ENCODE measurements at places on chromosomes 5 and 9. TPM values are rescaled to one million over a fixed set of nuclear protein-coding genes. Genes with fewer than 3 reads are reported as not detected.

- no peak for DNase-seq
- H3K27me3 ChIP-seq = no peaks in the 10 kb centered on the region
- H3K27ac ChIP-seq = no peak overlapping the region
- no peaks in the 10 kb centered on the region for H3K36me3 ChIP-seq
- H3K4me1 ChIP-seq = no peaks in the 10 kb centered on the region
Observed at GRCh38 chr9:99071313-99072039, 33.4 kb upstream of the TGFBR1 start.

DNA sequence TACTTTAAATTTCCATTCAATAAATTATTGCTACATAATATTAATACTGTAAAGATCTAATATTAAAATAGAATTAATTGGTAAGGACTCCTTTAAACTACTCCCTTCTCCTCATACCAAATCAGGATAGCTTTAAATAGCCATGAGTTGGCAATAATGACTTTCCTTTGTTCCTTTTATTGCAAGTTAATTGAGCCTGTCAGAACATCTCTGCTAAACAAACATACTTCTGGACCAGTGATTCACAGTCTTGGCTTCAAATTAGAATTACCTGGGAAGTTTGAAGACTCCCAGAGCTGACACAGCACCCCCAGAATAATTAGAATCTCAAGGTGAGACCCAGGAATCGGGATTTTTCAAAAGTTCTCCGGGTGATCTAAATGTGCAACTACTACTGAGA lies 18.7 kb downstream of the C5orf58 start:
- H3K27me3 ChIP-seq = no peaks in the 10 kb centered on the region
- H3K4me1 ChIP-seq = no peaks in the 10 kb centered on the region
- H3K36me3 ChIP-seq = no peaks in the 10 kb centered on the region
- no peak for DNase-seq
- H3K27ac ChIP-seq = no peak overlapping the region

DNA sequence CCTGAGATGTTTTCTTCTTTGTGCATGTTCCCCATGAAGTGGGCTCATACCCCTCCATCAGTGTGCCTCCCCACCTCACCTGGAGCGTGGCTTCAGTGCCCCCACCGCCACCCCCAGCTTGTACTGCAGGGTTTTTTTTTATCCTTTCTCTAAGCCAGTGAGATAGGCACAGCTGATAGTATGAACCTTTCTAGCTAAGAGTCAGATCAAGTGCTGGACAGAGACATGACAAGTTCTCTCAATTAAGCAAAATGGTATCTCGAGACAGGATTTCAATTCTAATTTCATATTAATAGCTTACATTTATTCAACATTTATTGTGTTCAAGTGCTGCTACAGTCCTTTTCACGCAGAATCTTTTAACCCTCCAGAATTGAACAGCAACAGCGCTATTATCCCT lies 55.7 kb downstream of the NDFIP1 start:
- no peak for DNase-seq
- no peaks in the 10 kb centered on the region for H3K27me3 ChIP-seq
- H3K4me1 ChIP-seq = peaks cover 2% of the 10 kb centered on the region

- H3K27ac ChIP-seq = no peak overlapping the region
- H3K4me3 ChIP-seq = no peak overlapping the region
- H3K36me3 ChIP-seq = no peaks in the 10 kb centered on the region
Observed at GRCh38 chr9:85056203-85056572, 386.7 kb downstream of the NTRK2 start.

DNA sequence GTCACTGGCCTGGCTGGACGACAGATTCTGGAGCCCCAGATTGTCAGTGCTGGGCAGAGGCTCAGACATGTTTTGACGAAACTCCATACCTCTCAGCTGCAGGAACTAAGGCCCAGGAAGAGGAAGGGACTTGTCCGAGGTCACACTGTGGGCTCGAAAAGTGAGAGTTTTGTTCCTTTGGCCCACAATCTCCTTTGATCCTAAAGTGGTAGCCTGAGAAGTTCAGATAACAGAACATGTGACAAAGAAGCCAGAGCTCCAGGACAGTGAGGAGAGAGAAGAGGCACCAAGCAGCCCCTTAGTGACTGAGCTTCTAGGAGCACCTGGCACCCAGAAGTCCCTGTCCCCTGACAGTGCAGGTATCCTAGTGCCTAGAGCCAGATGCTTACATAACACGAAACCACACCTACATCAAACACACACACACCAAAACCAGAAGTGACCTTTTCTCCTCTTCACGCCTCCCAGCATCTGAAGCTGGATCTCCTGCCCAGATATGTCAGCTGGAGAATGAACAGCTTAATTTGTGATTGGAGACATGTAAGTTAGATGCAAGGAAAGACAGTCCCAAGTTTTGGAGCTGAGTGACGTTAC lies 88.9 kb downstream of the ADRB2 start:
- H3K4me1 ChIP-seq = peaks cover 13% of the 10 kb centered on the region
- no peaks in the 10 kb centered on the region for H3K27me3 ChIP-seq
- no peaks in the 10 kb centered on the region for H3K36me3 ChIP-seq
- no peak overlapping the region for H3K27ac ChIP-seq

GRCh38 chr9:78074385-78075291 lies 43.0 kb upstream of the GNAQ start:
- H3K27me3 ChIP-seq = no peaks in the 10 kb centered on the region
- H3K36me3 ChIP-seq = no peaks in the 10 kb centered on the region
- peaks cover 4% of the 10 kb centered on the region for H3K4me1 ChIP-seq
- no peak overlapping the region for H3K27ac ChIP-seq

GRCh38 chr9:18500451-18500850 lies 26.5 kb downstream of the ADAMTSL1 start:
- no peaks in the 10 kb centered on the region for H3K27me3 ChIP-seq
- no peak overlapping the region for H3K27ac ChIP-seq
- H3K36me3 ChIP-seq = no peaks in the 10 kb centered on the region
- no peak overlapping the region for H3K4me3 ChIP-seq

DNA sequence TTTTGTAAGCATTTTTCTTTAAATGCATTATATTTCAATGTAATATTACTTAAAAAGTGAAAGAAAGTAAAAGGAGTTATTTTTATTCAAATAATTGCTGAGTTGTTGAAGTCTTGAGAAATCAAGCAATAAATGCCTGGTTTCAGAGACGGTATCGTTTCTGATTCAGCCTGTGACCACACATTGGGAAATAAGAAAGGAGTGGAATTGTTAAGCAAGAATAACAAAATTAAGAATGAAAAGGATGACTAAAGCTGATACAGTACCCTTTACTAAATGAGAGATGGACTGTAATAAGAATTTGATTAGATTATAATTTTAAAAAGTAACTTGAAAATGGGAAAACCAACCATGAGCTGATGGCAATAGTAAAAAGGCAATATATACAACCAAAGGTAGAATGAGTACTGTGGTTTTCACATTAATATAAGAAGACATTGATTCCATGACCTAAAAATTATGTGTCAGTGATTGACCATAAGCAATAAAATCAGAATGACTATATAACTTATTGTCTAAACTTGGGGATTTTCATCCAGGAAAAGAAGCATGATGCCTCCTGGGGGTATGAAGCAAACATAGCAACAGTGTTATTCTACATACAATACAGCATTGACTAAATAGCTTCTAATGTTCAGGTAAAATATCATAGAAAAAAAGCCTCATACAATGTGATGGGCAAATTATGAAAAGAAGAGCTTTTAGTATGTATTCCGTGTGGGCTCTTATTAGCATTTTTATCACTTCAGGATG lies 101.9 kb upstream of the PRDM9 start:
- H3K27ac ChIP-seq = no peak overlapping the region
- no peak overlapping the region for H3K4me3 ChIP-seq
- DNase-seq = no peak
- no peaks in the 10 kb centered on the region for H3K4me1 ChIP-seq
- H3K27me3 ChIP-seq = no peaks in the 10 kb centered on the region

DNA sequence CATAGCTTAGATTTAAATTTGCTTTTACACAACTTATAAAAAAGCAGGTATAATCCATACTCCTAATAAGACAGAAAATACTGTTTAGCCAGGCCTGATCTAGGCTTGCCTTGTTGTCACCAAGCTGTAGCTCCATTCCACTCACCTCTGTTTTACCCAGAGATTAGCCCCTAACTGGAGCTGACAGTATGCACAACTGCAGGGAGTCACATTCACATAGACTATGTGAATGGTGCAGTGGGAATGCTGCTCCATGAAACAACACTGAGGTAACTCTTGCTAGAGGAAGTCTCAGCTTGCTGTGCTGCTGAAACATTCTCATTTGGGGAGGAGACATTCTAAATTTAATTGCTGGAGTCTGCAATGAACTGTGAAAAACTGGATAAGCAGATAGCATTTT lies 209.1 kb downstream of the TMEM232 start:
- DNase-seq = no peak
- no peaks in the 10 kb centered on the region for H3K4me1 ChIP-seq
- H3K4me3 ChIP-seq = no peak overlapping the region
- no peak overlapping the region for H3K27ac ChIP-seq
- no peaks in the 10 kb centered on the region for H3K27me3 ChIP-seq
- H3K36me3 ChIP-seq = no peaks in the 10 kb centered on the region

Gene TRPM6
- total RNA-seq = 0.78 TPM

DNA sequence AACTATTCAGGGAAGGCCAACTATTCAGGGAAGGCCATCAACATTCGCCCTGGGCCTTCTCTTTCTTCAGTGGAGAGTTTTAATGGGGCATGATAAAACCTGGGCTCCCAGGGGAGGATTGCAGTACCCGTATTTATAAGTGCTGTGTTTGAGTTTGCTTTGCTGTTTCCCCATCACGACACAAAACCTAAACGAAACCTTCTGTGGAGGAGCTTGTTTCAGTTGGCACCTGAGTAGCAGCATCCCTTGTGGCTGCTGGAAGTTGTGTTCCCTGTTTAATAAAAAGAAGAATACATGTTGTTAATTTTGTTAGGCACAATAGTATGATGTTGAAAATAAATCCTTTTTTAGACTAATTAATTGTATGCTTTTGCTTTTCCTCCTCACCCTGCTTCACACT lies 8.3 kb downstream of the WDR31 start:
- no peak for DNase-seq
- H3K27ac ChIP-seq = no peak overlapping the region
- H3K4me1 ChIP-seq = no peaks in the 10 kb centered on the region
- peaks cover 7% of the 10 kb centered on the region for H3K36me3 ChIP-seq
- no peaks in the 10 kb centered on the region for H3K27me3 ChIP-seq
- no peak overlapping the region for H3K4me3 ChIP-seq

Gene CCDC69
- 13.5 TPM for total RNA-seq

DNA sequence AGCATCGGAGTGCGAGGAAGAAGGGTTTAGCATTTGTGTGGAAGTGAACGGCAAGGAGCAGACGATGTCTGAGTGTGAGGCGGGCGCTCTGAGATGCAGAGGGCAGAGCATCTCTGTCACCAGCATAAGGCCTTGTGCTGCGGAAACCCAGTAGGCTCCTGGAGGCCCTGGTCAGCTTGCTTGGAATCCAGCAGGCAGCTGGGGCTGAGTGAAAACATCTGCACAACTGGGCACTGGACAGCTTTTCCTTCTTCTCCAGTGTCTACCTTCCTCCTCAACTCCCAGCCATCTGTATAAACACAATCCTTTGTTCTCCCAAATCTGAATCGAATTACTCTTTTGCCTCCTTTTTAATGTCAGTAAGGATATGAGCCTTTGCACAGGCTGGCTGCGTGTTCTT lies 72.1 kb downstream of the C7 start:
- H3K27ac ChIP-seq = no peak overlapping the region
- no peak for DNase-seq
- no peaks in the 10 kb centered on the region for H3K36me3 ChIP-seq
- H3K27me3 ChIP-seq = no peaks in the 10 kb centered on the region
- no peak overlapping the region for H3K4me3 ChIP-seq

DNA sequence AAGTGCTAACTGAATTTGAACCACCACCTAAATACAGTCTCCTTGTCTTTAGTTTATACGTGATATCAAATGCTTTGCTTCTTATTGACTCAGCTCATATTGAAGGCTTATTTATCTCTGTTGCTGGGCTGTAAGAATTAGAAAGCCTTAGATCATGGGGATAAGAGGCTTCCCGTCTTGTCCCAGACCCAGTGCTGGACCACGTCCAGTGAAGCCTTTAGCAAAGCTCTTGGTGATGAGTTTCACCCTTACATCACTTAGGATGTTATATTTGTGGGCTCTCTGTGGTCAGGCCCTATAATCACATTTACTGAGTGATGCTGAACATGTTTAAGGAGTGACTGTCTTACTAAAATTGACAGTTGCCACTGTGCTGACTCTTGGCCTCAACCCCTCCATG lies 11.2 kb downstream of the FAM240B start:
- no peaks in the 10 kb centered on the region for H3K4me1 ChIP-seq
- no peaks in the 10 kb centered on the region for H3K36me3 ChIP-seq
- no peak overlapping the region for H3K4me3 ChIP-seq
- DNase-seq = no peak
- no peak overlapping the region for H3K27ac ChIP-seq
- no peaks in the 10 kb centered on the region for H3K27me3 ChIP-seq

DNA sequence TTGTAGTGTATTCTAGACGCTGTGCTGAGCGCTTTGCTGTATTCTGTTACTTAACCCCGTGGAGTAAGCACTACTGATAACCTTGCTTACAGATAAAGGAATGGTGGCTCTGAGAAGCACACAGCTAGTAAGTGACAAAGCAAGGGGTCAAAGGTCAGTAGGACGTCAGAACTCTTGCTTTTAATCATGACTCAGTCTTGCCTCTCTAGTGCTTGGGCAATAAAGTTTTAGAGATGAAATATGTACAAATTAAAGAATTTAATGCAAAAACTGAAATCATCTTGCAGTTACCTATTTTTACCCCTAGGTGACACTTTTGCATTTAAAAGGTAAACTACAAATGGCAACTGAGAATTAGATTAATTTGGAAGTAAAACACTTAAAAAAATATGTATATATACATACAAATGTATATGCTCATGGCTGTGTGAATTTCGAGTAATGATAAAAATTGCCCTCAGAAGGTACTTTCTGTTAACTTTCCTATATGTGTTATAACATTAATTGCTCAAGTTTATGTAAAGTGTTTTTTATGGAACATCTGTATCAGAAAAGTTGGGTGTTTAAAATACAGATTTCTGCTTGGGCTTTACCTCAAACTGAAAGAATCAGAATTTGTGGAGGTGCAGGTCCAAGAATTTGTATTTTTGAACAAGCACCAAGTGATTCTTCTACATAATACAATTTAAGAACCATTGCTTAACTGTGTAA lies 175.1 kb upstream of the DAB2 start:
- no peak for DNase-seq
- no peaks in the 10 kb centered on the region for H3K4me1 ChIP-seq
- H3K27me3 ChIP-seq = no peaks in the 10 kb centered on the region
- no peak overlapping the region for H3K4me3 ChIP-seq

Gene FYB1
- total RNA-seq = 4.6 TPM

Gene FAM153A
- 0.46 TPM for total RNA-seq

Gene PCDHB4
- total RNA-seq = 3.8 TPM

Gene STK10
- total RNA-seq = 5.5 TPM

DNA sequence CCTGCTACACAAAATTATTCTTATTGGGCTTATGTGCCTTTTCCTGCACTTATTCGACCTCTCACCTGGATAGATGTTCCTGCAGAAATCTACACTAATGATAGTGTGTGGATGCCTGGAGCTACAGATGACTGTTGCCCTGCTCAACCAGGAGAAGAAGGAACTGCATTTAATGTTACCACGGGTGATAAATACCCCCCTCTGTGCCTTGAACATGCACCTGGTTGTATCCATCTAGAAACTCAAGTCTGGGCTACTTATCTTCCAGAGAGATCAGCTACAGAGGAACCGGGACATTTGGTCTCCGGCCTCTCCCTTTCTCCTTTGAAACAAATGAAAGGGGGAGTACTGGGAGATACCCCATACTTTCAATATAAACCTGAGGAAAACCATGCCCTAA lies 54.5 kb downstream of the SH3PXD2B start:
- no peak for DNase-seq
- H3K36me3 ChIP-seq = no peaks in the 10 kb centered on the region
- H3K4me3 ChIP-seq = no peak overlapping the region
- peaks cover 14% of the 10 kb centered on the region for H3K4me1 ChIP-seq

- no peak overlapping the region for H3K4me3 ChIP-seq
- H3K4me1 ChIP-seq = no peaks in the 10 kb centered on the region
- no peaks in the 10 kb centered on the region for H3K27me3 ChIP-seq
- no peak for DNase-seq
Observed at GRCh38 chr5:92435781-92436180, 1052.7 kb upstream of the ARRDC3 start.

All from thyroid gland (tissue), 4 donors.